ENCODE measurements at places on chromosomes 6 and 20. TPM values are rescaled to one million over a fixed set of nuclear protein-coding genes. Genes with fewer than 3 reads are reported as not detected.

DNA sequence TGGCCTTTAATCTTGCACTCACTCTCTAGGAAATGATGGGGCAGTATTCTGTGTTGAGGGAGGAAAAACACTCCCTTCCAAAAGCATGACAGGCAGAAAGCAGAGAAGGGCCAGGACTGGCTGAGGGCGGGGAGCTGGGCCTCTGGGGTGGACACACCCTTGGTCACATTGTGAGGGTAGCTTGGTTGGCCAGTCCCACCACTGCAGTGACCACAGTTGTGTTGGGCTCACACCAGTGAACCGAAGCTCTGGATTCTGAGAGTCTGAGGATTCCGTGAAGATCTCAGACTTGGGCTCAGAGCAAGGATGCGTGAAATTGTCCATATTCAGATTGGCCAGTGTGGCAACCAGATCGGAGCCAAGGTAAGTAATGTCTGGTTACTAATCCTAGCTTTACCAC lies at the start of gene TUBB1:
Gene TUBB1, plus strand, starts transcription at position 213 of the 400 bp plus-strand sequence. Its CDS starts 94 bp downstream, at position 307.
- DNase-seq, result no peak

DNA sequence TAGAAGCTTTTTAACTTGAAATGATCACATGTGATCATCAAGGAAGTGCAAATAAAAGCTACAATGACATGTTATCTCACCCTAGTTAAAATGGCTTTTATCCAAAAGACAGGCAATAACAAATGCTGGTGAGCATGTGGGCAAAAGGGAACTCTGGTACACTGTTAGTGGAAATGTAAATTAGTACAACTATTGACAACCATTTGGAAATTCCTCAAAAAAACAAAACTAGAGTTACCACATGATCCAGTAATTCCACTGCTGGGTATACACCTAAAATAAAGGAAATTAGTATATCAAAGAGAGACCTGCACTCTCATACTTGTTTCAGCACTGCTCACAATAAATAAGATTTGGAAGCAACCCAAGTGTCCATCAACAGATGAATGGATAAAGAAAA lies 108.7 kb downstream of the HTR1B start:
- no peak for DNase-seq

DNA sequence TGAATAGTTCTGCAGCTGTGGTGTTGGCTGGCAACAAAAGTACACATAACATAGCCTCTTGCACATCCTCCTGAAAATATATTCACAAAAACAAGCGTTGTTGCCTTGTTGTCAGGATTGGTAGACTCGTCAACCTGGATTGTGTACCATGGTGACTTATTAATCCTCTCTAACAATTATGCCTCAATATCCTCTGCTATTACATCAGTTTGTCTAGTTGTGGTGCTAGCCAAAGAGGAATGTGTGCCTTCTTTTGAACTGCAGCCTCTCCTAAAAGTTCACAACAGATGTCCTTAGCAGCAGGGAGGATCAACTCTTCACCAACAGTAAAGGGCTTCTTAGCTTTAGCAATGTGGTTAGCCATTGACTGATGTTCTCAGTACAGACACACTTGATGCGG lies 3.6 kb upstream of the SF3B5 start:
- no peak for DNase-seq

The BPIFA1 gene
- total RNA-seq, result not detected

- no peak for DNase-seq
Observed at GRCh38 chr6:113691260-113691656, 165.9 kb upstream of the MARCKS start.

GRCh38 chr6:166589786-166590574 lies 3.5 kb upstream of the RAMACL start:
- DNase-seq, result no peak
